ENCODE measurements at places on chromosomes 5 and 9. TPM values are rescaled to one million over a fixed set of nuclear protein-coding genes. Genes with fewer than 3 reads are reported as not detected.
A peak's percentile ranks its signal among the peaks of the same experiment; 100 is the strongest.

GRCh38 chr5:170520372-170520771, 16.6 kb downstream of the KCNIP1 start:
- DNase-seq = no peak

DNA sequence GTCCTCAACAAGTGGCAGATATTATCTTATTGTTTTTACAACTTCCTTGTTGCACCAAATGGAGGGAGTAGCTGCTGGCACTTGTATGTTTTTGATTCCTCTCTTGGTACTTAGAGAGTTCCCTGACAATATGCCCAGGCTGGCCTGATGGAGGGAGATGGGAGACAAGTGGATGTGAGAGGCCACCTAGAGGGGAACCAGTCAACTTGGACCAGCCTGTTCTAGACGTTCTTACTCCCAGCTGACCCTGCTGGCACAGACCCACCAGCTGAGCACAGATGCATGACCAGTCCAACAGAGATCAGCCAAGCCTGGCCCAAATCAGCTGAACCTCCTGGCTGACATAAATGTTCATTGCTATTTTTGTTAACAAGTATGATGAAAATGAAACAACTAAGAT, 60.9 kb upstream of the GDNF start:
- DNase-seq = peak; percentile 21

- no peak for DNase-seq
These were observed 26.0 kb upstream of the C9orf72 start for GRCh38 chr9:27599102-27599869.

GRCh38 chr9:76191493-76191892, 202.7 kb downstream of the RFK start:
- no peak for DNase-seq

DNA sequence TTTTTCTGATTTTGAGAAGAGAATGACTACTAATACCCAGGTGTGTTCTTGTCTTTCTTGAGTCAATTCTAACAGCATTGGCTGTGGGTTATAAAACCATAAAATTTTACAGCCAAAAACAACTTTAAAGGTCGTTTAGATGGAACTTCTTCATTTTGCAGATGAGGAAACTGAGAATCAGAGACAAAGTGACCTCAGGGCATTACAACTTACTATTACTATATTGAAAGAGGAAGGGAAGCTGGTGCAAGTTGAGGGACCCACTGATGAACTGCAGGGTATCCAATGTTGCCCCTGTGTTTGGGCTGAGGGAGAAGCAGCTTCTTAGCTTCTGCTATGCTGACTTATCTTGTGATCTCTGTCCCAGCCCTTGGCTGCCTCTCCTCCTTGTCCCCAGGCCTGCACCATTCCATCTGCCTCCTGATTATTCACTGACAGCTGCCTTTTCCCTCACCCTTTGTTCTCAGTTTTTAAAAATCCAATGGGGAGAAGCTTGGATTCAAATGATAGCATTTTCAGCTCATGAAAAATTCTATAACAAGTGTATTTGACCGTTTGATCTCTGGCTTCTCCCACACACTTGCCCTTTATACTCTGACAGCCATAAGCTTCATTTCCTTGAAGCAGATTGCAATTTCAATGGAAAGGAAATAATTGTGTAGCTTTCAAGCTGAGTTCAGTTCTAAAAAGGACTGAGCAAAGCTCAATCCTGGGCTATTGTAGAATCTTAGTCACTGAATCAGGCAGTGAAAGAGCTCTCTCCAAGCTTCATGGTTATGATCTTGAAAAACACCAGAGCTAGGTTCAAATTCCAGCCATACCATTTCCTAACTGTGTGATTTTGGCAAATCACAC, 68.5 kb downstream of the TMC1 start:
- no peak for DNase-seq

DNA sequence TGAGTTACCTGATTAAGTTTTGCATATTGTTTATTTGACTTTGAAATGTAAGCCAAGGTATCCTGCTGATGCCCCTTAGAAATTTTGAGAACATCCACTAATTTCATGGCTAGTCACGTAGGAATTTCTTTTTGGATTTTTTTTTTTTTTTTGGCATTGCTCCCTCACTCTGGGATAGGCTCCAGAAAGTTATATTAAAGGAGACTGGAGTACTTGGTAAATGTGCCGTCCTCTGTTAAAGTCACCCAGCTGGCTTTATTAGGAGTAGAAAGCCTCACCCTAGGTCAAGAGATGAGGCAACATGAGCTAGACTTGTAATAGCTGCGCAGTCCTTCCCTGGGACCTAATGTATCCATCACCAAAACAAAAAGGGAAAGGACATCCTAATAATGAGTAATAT, 3.1 kb downstream of the KCTD16 start:
- DNase-seq = no peak

DNA sequence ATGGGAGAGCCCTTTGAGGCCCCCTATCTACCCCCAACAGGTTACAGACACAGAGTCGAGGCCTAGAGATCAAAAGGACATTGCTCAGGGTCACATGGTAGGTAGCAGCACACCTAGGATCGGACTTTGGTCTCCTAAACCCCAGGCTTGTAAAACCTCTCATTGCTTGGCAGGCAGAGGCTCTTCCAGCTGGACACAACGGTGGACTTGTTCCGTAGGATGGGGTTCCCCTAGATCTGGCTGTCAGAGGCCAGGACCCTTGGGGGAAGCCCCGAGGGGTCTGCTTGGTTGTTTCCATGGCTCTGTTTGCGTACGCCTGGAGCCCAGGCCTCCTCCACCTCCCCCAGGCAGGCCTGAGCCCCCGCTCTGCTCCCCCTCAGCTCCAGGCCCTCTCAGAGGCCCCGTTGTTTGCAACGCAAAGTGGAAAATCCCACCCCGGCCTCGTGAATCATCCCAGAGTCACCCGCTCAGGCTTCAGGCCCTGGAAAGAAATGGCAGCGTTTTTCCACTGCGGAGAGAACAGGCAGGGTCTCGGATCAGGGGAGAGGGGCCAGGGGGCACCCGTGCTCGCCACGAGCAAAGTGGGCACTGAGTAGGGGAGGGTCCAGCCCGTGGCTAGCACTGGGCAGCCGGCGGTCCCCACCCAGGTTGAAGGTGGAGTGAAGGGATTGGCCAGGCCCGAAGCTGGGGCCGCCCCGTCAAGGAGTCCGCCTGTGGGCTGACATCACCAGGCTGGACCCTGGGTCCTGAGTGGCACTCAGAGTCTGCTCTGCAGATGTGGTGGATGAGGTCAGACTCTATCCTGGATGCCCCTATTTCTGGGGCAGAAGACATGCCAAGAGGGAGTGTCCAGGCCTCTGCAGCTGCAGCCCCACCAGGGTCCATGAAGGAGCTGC, 19.8 kb downstream of the COL27A1 start:
- DNase-seq = peak; percentile 20

Gene GABRA1
- 7.9 TPM for total RNA-seq

DNA sequence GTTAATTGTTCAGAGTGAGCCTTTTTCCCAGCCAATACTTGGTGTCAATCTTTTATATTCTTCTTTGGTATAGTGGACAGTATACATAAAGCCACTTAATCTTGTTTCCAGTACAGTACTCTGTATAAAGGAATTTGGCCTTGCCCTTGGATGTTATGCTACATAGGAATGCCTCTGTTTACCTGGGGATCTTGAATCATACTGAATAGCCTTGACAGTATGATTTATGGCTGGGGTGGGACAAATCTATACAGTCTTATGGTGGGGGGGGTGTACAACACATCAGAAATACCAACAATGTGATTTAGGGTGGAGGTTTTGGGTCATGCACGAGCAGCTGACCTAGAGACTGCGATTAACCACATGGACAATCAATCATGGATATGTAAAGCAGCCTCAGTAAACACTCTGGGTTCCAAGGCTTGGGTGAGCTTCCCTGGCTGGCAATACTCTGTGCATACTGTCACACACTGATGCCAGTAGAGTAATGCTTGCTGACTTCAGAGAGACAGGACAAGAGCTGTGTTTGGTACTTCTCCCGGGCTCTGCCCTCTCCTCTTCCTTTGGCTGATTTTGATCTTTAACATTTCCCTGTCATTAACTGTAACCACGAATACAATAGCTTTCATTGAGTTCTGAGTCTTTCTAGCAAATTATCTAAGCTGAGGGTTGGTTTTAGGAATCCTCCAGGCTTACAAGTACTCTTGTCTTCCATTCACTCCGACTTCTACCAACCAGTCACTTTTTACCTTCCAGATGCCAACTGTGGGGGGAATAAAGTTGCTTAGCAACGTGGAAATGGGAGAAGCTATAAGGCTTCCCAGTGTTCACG, 84.6 kb downstream of the IARS1 start:
- DNase-seq = no peak

DNA sequence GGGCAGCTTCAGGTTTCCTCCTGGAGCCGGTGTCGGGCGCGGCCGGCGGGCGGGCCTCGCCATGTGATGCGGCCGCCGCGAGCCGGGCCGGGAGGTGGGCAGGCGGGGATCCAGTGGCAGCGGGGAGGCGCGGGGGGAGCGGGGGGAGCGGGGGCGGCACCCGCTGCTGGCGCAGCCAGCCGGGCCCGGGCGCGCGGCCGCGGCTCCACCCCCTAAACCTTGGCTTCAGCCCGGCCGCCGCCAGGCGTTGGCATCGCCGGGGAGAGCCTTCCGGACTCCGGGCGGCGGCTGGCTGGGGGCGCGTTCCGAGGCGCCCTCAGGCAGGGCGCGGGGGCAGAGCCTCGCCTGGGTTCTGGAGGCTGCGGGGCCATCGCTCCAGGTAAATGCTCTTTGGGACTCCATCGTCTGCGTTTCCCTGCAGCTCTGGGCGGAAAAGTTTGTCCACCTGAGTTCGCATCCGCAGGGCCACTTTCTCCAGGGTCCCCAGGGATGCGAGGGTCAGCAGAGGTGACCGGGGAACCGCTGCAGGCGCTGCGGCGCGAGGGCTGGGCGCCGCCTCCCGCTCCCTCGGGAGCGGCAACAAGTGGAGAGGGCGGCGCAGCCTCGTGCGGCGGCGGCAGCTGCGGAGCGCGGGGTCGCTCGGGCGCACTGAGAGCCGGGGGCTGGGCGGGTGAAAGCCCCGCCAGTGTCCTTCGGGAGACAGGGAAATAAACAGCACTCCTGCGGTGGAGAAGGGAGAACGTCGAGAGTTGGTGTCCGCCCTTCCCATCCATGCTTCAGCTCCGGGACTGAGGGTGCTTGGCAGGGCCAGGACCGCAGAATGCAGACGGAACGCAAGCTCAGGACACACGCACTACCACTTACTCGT, at the start of gene ARHGEF28:
ARHGEF28 (plus strand) TSS at position 253 of the 868 bp plus-strand sequence. CDS start 58,656 bp downstream, outside the sequence.
- peak; percentile 79 for DNase-seq

GRCh38 chr5:16663840-16664239, 47.0 kb upstream of the RETREG1 start:
- no peak for DNase-seq

DNA sequence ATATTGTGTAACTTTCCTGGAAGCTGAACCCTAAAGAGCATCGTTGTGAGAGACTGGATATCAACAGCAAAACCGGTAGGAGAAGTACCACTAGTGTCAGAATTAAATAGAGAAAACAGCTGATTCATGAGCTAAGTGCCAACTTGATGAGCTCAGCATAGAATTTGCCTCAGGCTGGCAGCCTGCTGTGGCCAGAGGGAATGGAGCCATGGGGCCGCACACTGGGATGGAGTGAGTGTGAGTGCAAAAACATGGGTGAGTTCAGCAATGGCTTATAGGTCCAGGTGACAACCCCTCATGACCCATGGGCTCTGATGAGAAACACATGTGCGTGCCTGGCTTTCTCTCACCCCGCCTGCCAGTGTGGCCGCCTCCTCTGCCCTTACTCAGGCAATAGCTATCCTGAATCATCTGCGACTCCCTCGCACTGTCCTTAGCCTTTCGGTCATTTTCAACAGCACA, 25.4 kb downstream of the ADAMTS16 start:
- no peak for DNase-seq

Gene GFI1B
- 2.0 TPM for total RNA-seq

DNA sequence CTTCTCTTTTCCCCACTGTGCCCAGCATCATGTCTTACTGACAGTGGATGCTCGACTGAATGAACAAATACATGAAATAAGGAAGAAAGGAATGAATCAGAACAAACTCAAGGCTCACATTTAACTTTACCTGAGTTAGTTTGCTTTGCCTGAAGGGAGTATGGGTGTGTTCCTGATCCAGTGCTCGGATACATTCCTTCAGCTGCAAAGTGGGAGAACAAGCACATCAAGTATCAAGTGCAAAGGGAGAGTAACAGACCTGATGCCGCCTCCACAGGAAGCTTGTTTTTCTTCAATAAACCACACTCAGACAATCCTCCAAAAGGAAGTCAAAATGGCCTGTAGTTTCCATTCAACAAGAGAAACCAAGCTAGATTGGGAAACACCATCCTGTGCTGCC, 66.1 kb downstream of the KIF24 start:
- no peak for DNase-seq

- DNase-seq = no peak
These were observed 99.3 kb upstream of the LRRTM2 start for GRCh38 chr5:138974227-138975063.

DNA sequence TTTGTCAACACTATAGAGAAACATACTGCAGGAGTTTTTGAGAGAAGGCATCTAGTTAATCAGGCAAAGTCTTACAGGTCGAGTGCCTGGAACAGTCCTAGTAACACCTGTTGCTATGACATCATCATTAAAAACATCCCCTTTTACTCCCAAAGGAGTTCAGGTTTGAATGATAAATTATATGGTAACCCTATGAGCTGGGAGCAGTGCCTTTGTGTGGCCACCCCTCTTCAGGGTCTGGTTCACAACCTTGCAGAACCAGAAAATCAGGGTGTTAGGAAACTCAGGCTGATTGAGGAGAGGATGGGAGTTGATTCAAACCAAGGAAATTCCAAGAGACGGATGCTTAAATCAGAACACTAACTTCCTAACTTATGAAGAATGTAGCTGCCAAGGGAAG, 179.1 kb upstream of the RASEF start:
- no peak for DNase-seq

All from transverse colon (tissue), 4 donors.